ENCODE measurements at places on chromosomes 13 and 19.

- no peak for DNase-seq
These were observed 4.5 kb upstream of the FCGRT start for GRCh38 chr19:49507803-49508494.

- no peak for DNase-seq
These were observed 15.6 kb downstream of the NAA16 start for GRCh38 chr13:41326661-41327060.

GRCh38 chr13:95624020-95624419, 20.5 kb downstream of the DZIP1 start:
- no peak for DNase-seq

DNA sequence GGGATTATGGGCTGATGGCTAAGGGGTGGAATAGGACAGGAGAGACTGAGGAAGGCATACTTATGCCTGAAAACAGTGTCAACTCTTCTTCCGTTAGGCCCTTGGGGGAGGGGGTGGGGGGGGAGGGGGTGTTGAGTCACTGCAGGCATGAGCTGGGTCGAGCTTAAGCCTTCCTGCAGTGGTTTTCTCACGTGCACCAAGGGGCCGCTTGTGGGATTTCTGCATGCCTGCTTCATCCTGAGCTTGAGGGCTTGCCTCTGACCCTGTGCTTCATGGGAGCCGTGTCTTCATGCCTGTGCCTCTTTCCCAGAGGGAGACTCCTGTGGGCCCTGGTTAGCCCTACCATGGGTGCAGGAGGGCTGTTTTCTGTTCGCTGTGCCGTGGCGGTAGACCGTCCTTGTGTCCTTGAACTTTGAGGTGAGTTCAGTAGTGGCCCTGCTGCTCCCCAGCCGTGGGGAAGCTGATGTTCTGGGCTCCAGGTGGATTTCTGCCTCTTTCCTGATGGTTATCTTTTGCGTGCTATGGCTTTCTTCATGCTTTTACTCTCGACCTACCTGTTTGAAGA, 186.1 kb downstream of the PCCA start:
- DNase-seq, result no peak

DNA sequence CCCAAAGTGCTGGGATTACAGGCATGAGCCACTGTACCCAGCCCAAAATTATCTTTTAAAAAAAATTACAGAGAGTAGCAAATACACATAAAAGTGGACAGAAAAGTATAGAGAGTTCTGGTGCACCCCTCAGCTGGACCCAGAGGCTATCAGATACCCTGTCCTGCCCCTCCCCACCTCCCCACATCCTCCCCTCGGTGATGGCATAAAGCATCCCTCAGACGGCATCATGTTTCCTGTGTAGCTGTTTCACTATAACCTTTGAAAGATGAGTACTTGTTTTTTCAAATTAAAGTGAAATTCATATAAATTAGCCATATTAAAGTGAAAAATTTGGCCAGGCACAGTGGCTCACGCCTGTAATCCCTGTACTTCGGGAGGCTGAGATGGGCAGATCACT, 20.1 kb downstream of the SLC27A1 start:
- DNase-seq, result no peak

DNA sequence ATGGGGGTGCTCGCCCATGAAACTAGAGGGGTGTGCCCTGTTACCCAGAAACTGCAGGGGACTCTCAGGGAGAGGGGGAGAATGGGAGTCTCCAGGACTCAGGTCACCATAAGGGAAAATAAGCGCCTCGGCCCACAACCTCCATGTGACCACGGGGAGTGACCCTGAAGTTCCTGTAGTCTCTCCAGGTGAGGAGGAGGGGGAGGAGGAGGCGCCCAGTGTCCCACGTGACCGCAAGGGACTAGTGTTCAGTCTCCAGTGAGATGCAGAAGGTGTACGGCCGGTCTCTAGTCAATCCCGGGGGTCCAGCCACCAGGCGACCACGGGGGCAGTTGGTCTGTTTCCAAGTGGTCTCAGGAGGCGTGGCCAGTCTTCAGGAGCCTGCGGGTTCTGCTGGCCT, 16.0 kb downstream of the TM6SF2 start:
- DNase-seq, result no peak

Data from stimulated activated CD8-positive, alpha-beta memory T cell treated with anti-CD3 and anti-CD28 coated beads, Interleukin-7, amount 100 ng/mL, for 24 hours (primary cell).